Activated CD4-positive, alpha-beta T cell treated with anti-CD3 and anti-CD28 coated beads for 4 hours (primary cell): ENCODE measurements at places on chromosomes 1 and 21.

DNA sequence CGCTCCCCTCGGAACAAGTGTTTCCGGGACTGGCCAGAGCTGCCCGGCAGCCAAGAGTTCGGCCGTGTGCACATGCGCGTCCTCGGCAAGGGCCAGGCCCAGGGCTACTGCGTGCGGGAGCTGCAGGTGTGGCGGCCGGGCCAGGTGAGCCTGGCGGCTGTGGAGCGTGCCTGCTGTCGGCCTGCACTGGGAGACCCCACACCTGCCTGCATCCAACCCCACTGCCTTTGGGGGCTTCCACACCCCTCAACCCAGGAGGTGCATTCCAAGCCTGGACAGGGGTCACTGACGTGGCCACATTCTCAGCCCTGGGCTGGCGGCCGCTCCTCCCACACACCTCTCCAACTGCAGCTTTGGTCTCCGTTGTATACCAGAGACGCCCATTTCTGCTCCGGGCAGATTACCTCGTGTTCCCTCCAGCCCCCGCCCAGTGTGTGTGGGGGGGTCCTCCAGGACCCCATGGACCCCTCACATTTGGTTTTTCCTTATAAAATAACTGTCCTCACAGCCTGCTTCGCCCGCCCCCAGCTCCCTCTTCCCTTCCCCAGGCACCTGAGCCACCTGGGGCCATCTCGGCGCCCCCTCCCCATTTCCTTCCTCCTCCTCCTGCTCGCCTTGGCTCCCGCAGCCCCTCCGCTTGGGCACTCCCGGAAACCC lies 6.1 kb downstream of the RNF223 start:
- no peak for DNase-seq

DNA sequence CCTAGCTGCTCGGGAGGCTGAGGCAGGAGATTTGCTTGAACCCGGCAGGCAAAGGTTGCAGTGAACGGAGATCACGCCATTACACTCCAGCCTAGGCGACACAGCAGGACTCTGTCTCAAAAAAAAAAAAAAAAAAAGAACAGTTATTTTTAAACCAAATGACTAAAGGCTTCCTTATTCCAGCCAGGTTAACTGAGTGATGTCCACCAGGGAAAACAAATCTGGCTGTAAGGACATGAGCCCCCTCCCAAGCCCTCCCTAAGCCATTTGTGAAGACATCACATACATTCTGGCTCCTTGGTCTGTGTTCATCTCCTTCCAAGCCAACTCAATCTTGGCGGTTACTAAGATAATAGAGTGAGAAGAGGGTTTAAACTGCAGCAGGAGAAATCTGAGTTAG lies 8.2 kb downstream of the TMCC2 start:
- no peak for DNase-seq

GRCh38 chr1:201582705-201583442 lies 43.9 kb downstream of the NAV1 start:
- DNase-seq: no peak

- no peak for DNase-seq
Measured at GRCh38 chr21:42007356-42007940, 2.7 kb downstream of the ZBTB21 start.

- DNase-seq: no peak
Measured at GRCh38 chr21:29254550-29254949, 44.2 kb upstream of the BACH1 start.

- DNase-seq: no peak
Measured at GRCh38 chr1:44290250-44291094, 64.6 kb downstream of the ERI3 start.

GRCh38 chr1:226125831-226126230 lies 60.7 kb downstream of the ACBD3 start:
- DNase-seq: no peak

DNA sequence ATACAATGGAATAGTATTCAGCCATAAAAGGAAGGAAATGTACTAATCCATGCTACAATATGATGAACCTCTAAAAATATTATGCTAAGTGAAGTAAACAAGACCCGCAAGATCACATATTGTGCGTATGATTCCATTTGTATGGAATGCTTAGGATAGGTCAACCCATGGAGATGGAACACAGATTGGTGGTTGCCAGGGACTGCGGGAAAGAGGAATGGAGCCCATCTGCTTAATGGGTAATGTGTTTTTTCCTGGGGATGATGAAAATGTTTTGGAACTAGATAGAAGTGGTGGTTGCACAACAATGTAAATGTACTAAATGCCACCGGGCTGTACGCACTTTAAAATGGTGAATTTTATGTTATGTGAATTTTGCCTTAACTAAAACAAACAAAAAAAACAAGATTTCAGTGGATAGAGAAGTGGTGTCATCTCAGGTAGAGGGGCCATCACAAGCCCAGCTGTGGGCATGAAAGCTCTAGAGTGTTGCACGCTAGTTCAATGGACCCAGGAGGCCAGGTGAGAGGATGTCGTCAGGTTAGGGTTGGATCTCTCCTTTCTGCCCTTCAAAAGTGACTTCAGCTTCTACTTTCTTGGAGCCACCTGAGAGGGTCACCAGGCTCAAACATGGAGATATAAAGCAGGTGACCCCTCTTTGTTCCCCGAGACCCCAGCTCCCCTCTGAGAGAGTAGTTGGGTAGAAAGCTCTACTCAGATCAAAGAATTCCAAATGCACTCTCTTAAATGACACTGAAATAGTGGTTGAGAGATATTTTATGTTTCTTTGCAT lies 2.5 kb downstream of the C1orf115 start:
- DNase-seq: no peak

DNA sequence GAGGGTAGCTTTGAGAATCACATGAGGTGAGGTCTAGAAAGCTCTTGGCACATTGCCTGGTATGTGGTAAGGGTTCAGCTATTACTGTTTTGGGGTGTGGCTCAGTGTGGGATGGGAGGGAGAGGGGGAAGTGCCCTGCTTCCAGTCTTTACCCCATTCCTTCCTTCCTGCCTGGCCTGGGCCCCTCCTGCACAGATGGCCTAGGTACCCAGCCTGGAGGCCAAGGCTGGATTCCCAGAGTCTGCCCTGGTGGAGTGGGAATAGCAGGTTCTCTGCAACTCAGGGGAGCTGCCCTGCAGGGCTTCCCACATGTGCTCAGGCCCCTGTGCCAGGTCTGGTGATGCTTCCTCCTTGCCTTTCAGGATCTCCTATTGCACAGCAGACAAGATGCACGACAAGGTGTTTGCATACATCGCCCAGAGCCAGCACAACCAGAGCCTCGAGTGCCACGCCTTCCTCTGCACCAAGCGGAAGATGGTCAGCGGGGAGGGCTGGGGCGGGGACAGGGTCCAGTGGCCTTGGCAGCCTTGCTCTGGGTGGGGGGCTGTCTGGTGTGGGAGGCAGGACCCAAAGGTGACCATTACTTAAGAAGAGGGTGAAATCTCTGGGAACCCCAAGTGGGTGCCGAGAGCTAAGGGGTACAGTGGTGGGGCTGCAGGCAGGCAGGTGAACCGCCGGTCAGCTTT lies 13.5 kb downstream of the LDLRAP1 start:
- peak; percentile 32 for DNase-seq

DNA sequence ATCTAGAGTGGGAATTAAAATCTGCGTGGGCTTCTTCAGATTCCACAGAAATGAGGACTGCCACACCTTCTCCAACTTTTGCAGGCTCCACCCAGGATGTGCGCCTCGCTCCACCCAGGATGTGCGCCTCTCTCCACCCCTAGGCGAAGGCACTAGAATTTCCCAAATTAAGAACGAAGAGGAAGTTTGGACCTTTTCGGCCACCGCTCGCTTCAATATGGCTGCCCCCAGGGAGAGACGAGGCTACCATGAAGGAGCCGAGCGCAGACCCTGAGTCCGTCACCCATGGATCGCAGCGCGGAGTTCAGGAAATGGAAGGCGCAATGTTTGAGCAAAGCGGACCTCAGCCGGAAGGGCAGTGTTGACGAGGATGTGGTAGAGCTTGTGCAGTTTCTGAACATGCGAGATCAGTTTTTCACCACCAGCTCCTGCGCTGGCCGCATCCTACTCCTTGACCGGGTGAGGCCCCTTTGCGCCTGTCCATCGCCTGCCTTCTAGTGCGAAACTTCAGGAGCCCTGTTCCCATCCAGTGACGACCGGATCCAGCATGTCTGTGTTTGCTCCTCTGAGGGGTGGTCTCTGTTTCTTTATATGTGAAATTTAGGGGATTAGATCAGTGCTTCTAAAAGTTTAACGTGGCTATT lies at the start of the genes CRYZ and TYW3:
TSS of gene CRYZ (minus strand) at position 91 of the 644 bp plus-strand sequence. CDS start 8,229 bp downstream, outside the sequence.
TSS of gene TYW3 (plus strand) at position 193 of the 644 bp plus-strand sequence. CDS start at position 286, 93 bp downstream.
- peak; percentile 81 for DNase-seq

- peak; percentile 28 for DNase-seq
Measured at GRCh38 chr1:93042187-93043056, 36.7 kb upstream of the MTF2 start.

DNA sequence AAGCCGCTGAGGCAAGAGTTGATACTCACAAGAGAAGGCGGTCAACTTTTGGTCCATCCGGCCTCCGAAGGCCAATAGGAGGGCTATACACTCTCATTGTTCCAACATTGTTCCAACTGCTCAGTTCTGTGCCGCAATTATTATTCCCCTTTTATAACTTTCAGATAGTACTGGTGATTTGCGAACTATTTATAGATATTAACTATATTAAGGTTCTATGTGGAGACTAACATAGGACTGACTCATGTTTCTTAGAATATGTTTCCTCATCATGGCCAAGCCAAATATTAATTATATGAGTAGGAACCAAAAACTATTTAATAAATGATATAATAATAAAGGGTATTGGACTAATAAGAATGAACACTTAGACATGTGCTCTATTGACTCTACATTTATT lies 96.7 kb upstream of the LBR start:
- no peak for DNase-seq

GRCh38 chr1:24297852-24298232 lies 21.3 kb upstream of the GRHL3 start:
- no peak for DNase-seq

DNA sequence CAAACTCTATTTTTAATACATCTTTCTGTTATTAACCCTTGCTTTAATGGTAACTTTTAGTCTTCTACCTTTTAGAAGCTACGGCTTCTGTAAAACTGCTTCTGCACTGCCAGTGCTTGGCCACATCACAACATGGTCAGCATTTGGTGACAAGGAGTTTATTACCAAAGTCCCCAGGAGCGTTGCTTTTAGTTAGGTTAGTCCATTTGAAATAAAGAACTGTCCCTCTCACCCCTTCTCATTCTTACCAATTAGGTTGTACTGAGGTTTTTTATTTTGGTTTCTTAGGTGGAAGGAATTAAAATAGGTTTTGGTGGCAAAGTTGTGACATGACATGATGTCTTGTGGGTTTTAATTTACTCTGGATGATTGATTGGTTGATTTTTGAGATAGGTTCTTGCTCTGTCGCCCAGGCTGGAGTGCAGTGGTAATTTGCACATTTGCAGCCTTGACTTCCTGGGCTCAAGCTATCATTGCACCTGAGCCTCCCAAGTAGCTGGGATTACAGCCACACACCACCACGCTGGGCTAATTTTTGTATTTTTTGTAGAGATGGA lies 39.2 kb downstream of the SPEN start:
- no peak for DNase-seq
